ENCODE measurements at places on chromosomes 6 and 20.

DNA sequence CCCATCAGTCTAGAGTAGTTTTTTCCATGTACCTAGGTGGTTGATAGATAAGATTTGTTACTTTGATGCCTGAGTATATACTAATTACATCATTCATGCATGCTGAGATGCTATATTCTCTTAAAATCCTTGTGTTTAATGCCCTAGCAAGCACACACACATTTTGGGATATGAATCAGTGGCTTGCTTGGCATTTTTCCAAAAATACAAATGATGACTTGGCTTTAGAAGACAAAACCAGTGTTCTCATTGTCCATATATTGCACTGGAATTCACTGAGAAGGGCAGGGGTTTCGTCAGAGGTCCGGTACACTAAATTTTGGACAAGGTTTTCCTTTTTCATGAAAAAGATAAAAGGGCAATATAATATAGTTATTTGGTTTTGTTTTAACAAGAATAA lies 24.9 kb downstream of the GTPBP2 start:
- DNase-seq: no peak

- no peak for DNase-seq
These were observed 48.3 kb upstream of the KIF16B start for GRCh38 chr20:16621435-16622141.

DNA sequence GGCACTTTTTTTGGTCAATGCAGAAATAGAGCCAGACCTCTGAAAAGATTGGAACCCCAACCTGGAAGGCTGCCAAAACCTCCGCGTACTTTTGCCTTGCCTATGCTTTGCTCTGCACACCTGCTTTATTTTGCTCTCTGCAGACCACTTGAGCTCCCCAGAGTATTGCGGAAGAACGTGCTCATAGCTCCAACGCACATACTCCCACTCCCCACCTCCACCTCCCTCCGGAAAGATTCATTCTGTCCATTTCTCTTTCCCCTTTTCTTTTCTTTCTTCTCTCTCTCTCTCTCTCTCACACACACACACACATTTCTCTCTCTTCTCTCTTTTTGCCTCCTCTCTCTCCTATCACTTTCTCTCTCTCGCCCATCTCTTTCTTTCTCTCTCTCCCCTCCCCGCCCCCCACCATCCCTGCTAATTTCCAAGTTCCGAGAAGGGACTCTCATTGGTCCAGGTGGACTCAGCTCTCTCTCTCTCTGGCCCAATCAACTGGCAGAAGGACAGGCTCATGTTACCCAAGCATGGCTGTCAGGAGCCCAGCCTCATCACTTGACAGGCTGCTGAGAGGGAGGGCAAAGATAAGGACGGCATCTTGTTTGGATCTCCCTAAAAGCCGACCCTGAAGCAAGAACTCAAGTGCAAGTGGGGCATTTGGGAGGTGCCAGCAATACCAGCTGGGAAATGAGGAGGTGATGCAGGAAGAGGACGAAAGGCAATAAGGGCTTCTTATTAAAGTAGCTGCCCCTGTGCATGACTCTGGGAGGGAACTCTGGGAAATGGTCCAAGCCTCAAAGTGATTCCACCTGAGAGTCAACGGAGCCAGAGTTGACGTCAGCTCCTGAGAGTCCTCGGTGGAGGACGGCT lies 246.1 kb downstream of the LY86 start:
- no peak for DNase-seq

DNA sequence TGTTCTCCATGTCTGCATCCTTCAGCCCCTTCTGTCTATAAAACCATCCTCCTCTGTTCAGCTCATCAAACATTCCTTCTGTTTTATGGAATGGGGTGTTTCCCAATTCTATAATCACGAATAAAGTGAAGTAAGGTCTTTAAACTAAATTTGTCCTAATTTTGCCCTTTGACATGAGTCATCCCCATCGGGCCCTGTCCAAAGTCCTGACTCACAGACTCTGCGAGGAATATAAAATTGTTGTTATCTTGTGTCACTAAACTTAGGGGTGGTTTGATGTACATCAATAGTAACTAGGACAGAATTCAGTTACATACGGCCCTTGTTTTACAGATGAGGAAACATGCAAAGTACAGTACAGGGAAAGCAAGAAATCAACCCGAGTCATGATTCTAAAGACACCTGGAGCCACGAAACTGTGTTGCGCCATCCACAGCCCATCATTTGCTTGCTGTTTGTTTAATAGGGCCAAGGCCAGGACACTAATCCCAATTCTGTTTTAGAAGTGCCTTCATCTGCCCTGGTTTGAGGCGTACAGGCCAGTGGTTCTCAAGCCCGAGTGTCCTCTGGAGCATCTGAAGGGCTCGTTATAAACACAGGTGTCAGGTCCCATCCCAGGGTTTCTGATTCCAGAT lies 2.8 kb downstream of the ACSS1 start:
- DNase-seq: peak; percentile 12

- DNase-seq: no peak
These were observed 206.9 kb downstream of the TFAP2C start for GRCh38 chr20:56835829-56836550.

- no peak for DNase-seq
These were observed 204.6 kb downstream of the NKAIN2 start for GRCh38 chr6:124008000-124008987.

- DNase-seq: no peak
These were observed 704.3 kb downstream of the EPM2A start for GRCh38 chr6:145031001-145031400.

- DNase-seq: no peak
These were observed 21.9 kb upstream of the SGK2 start for GRCh38 chr20:43536817-43537440.
